ENCODE measurements at places on chromosomes 1 and 21.

DNA sequence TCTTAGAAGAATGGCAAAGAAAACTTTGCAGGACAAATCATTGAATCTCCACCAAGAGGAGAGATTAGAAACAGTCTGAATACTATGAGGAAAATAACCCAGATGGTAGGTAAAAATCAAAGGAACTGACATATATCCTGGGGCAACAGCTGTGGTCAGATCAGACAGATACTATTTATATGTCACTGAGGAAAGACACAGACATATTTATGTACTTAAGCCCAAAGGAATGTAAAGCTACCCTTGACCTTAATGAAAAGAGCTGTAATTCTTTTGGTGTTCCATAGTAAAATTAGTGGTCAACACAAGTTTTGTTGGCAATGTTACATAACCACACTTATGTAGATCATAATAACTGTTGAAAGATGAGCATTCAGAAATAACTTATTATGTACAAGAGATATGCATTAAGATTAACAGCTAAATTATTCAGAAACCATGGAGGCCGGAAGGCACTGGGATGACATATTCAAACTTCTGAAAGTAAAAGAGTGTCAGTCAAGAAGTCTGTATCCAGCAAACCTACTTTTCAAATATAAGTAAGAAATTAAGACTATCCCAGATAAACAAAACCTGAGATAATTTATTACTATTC is 166.1 kb upstream of the SAMSN1 start:
- no peak for DNase-seq

DNA sequence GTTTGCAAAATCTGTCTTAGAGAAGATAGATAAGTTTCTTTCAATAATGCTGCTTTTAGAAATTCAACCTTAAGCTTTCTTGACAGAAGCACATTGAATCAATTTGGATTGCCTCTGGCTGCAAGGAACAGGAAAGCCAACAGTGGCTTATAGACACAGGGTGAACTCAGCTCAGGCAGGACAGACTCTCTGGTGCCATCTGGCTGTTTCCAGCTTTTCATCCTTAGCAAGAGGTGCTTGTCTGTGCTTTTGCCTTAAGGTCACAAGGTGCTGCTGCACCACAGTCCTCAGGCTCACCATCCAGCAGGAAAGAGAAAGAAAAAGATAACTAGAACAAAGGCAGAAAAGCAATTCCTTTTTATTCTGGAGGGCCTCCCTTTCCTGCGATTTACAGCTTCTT is 93.7 kb upstream of the ETS2 start:
- no peak for DNase-seq

- no peak for DNase-seq
Measured at GRCh38 chr1:29224356-29224837, 6.3 kb downstream of the MECR start.

GRCh38 chr1:70091811-70092210 is 113.6 kb downstream of the LRRC40 start:
- DNase-seq = no peak

DNA sequence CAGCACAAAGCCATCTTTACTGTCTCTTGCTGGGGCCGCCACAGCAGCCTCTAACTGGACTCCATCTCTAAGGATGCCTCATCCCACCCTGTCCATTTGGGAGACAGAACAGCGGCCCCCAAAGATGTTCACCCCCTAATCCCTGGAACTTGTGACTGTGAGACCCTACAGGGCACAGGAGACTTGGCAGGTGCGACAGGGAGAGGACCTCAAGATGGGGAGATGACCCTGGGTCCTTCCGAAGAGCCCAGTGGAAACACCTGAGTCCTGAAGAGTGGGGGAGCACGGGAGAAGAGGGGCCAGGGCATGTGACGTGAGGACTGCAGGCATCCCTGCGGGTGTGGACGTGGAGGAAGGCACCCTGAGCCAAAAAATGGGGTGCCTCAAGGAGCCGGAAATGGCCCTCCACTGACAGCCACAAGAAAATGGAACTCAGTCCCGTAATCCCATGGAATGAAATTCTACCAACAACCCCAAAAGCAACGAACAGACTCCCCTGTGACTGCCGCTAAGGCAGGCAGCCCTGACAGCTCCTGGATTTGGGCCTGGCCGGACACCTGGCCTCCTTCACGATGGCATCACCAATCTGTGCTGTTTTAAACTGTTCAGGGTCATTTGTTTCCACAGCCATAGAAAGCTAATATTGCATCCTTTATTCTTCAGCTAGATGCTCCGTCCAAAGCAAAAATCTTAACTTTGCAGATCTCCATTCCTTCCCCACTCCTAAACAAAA is 34.0 kb downstream of the C2CD2 start:
- DNase-seq = no peak
